CD4-positive, alpha-beta T cell treated with Interleukin-2 at 100 ng/mL for 4 hours (primary cell): ENCODE measurements at places on chromosomes 1 and 21.

- DNase-seq, result peak; percentile 54
Measured at GRCh38 chr1:192550922-192551534, 24.5 kb upstream of the RGS1 start.

GRCh38 chr1:158933621-158934020 lies 2.3 kb downstream of the PYHIN1 start:
- peak; percentile 37 for DNase-seq

- no peak for DNase-seq
Measured at GRCh38 chr1:93701629-93702028, 20.0 kb upstream of the BCAR3 start.

DNA sequence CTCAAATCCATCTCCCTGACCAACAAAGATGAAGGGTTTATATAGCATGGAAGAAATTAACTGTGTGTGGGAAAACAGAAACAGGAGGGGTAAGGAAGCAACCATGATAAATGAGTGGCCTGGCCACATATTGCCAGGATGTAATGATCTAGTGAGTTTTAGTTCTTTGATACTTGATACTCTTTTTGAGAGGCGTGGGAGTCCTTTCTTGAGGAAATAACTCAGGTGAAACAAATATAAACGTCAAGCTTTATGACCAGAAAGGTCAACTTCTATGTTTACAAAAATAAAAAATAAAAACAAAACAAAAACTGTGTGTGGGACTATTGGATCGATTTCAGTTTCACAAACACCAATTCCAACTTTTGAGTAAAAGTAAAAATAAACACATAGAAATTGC lies 860.8 kb upstream of the B3GALT2 start:
- DNase-seq, result no peak

DNA sequence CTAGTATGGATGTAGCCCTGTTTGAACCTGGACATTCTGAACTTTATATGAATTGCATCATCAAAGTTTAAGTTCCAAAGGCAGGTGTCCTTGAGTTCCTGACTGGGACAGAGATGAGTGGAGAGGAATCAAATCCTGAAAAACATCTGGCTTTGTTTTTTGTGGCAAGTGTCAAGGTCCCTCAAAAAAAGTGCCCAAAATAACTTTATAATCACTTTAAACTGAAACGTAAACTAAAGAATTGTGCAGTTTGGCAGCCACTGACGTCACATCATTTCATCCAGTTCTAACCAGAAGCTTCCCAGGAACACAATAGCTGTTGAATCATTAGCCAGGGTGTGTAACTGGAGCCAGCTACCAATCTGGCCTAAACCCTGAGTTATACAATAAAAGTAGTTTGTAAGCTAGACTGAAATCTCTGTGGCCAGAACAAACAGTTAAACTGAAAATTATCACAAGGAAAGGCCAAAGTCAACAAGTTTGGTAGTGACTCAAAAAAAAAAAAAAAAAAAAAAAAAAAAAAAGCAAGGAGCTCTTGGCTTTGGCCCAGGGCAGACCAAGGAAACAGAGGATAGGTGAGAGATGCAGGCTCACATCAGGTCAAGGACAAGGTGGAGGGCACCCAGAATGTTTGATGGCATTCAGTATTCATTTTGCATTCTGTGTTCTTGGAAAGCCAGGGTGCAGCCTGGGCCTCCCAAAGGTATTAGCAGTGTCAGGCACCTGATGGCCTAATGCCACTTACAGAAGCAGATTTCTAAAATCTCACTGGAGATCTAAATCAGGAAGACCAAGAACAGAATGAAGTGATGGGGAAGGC lies 74.3 kb downstream of the TNFSF18 start:
- no peak for DNase-seq

- DNase-seq, result no peak
Measured at GRCh38 chr1:241846862-241847539, 1.0 kb upstream of the EXO1 start.

DNA sequence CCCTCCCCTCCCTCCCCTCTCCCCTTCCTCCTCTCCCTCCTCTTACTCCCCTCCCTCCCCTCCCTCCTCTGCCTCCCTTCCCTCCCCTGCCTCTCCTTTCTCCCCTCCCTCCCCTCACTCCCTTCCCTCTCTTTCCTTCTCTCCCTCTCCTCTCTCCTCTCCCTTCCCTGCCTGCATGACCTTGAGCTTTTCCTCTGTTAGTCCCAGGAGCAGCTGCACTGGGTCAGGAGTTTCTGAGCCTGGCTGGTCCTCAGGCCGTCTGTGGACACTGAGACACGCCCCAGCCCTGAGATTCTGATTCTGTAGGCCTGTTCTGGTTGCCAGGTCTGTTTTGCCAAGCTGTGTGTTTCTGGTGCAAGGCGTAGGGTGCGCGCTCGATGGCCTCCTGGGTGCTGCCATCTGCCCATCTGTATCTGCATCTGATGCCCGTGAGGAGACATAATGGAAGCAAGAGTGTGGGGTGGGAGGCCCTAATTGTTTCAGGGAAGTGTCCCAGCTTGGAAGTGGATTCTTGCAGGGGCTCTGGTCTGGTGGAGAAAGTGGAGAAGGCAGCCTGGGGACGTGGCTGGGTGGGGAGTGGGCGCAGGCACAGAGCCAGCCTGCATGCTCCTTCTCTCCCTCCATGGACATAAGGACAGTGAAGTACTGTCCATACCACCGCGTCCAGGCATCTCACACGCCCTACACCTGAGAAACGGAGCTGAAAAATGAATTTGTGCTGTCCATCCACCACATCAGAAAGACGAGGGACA lies 97.2 kb downstream of the WDR4 start:
- no peak for DNase-seq

DNA sequence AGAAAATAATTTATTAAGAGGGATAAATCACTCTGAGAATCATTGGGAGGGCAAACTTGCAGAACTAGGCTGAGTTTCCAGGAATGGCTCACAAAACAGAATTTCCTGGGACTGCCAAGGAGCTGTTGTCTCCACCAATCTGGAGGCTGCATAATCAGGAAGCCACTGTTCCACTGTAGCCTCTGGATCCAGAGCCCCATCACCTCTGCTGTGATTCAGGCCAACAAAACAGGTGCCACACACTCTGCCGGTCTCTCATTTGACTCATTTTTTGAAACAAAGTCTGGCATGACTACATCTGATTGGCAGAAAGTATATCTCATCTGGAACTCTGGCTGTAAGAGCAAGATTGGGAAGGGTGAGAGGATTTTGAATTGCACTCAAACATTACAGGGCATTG lies 178.9 kb upstream of the C1orf105 start:
- no peak for DNase-seq

DNA sequence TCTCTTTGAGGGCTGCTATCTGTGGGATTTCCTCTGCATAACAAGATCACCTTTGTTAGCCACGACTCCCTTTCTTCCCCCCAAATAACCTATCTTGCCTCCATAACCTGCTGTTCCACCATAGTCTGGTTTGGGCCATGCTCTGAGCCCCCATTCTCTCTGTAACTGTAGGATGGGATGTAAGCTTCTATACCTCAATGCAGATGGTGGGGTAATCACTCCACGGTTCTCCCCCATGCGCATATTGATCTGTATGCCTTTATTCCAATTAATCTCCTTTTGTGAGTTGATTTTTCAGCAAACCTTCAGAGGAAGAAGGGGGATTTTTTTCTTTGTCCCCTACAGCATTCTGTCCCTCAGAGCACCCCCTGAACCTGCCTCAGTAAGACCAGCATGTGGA lies 170.1 kb upstream of the IRF2BP2 start:
- DNase-seq, result no peak

GRCh38 chr1:235802573-235803346 lies 63.9 kb downstream of the LYST start:
- DNase-seq, result no peak

DNA sequence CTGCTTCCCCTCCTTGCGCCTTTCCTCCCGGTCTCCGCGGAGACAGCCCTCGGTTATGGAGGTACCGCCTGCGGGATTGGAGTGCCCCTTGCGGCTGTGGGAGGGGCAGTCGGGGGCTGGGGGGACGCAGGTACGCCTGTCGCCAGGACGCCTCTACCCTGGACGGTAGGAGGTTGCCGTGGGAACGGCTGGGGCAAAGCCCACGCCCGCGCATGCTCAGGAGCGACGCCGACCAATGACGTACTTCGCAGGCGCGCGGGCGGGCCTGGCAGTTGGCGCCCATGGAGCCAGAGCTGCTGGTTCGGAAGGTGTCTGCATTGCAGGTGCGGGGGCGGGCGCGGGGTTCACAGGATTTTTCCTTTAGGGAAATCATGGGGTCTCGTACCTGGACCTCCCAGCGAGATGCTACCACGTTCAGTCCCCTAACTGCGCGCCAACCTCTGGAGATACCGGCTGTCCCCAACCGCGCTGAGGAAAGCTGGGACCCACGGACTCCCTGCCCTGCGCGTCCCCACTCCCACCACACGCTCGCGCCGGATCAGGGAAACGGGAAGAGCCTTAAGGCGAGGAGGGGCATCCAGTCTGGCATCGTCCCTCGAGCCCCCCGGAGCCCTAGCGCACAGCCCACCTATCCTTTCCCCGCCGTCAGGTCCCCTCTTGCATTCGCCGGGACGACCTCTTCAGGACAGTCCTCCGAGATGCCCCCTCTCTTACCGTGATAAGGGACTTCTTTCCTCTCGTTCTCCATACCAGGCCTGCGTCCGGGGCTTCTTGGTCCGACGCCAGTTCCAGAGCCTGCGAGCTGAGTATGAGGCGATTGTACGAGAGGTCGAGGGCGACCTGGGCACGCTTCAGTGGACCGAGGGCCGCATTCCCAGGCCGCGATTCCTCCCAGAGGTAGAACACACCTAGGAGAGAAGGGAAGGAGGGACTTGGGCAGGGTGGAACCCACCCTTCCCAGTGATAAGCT lies at the start of gene IQCC:
IQCC (plus strand) TSS at position 271 of the 970 bp plus-strand sequence; CDS start at position 282, 11 bp downstream.
- peak; percentile 85 for DNase-seq

- DNase-seq, result no peak
Measured at GRCh38 chr1:226816576-226816975, 53.8 kb upstream of the PSEN2 start.

GRCh38 chr1:24294228-24294672 lies 24.9 kb upstream of the GRHL3 start:
- DNase-seq, result no peak
